ENCODE measurements at places on chromosomes 6 and 20. TPM values are rescaled to one million over a fixed set of nuclear protein-coding genes. Genes with fewer than 3 reads are reported as not detected.

SOD2 gene
- 2,074 TPM for total RNA-seq

CNBD2 gene
- total RNA-seq: 1.5 TPM

GPX5 gene
- total RNA-seq: not detected

HLA-DQB2 gene
- not detected for total RNA-seq

TINAG gene
- not detected for total RNA-seq

FHL5 gene
- not detected for total RNA-seq

Data from smooth muscle cell of the pulmonary artery (primary cell).